ENCODE measurements at places on chromosomes 12 and 14.
A peak's percentile ranks its signal among the peaks of the same experiment; 100 is the strongest.

DNA sequence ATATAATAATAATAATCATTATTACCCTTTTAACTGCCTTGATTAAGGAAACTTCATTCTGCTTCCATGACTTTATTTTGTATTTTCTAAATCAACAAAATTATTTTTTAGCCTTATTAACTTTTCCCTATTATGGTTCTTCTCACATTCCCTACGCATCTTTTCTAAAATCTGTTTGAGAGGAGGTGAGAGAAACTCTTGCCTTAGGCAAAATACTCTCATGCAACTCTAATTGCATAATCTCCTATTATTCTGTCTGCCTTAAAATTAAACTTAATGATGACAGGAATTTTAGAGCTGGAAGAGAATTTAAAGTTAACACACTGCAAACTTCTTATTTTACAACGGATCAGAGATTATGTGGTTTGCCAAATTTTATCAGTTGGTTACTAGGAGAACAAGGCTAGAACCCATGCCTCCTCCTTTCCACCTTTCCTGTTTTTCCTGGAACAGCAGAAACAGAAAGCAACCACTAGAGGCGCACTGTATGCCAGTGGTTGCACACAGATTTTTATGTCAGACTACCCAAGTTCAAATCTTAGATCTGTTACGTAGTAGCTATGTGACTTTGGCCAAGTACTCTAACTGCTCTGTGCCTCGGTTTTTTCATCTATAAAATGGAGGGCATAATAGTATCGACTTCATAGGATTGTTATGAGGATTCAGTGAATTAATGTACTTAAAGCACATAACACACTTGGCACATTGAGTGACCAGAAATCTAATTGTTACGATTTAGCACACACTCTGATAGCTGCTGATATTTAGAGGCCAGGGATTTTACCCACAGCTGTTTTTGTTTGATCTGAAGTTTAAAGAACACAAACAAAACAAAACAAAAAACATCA lies 4.3 kb upstream of the BRMS1L start:
- peak; percentile 8 for DNase-seq

- no peak for DNase-seq
These were observed 13.4 kb upstream of the KLHL42 start for GRCh38 chr12:27766587-27766986.

DNA sequence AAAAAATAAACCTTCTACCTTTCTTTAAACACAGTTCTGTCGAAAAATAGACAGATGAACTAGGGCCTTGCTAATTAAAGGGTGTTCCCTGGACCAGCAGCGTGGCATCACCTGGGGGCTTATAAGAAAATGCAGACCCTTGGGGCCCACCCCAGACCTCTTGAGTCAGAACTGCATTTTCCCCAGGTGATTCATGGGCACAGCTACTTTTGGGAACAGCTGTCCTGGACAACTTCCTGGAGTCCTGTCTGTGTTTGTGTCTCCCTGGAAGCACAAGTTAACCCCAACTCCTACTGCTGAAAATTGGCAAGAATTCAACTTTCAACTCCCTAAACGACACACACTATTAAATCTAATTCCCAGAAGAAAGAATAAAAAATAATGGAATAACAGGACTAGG lies 17.8 kb downstream of the FBLN5 start:
- DNase-seq: no peak

DNA sequence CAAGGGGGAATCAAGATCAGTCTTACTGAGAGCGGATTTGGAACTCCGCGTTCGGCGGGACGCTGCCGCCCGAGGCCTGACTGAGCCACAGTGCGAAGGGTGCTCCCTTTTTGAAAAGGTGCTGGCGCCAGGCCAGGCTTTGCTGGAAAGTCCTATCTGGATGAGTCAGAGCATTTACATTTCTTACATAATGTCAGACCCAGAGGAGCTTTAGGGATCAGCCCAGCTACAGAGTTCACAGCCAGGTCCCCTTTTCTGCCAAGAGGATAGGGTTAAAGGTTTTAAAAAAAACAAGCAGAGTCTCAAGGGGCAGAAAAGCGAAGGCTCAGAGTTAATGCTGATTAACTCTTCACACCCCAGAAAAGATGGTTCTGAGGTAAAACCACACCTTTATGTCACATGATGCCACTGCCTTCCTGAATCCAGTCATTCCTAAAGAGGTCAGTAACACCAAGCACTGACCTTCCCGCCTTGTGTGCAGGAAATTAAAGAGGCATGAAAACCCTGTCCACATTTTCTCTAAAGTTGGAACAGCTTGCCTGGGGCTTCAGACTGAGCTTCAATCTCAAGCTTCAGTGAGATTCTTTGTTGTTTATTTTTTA lies 11.7 kb upstream of the FBXL14 start:
- peak; percentile 79 for DNase-seq

DNA sequence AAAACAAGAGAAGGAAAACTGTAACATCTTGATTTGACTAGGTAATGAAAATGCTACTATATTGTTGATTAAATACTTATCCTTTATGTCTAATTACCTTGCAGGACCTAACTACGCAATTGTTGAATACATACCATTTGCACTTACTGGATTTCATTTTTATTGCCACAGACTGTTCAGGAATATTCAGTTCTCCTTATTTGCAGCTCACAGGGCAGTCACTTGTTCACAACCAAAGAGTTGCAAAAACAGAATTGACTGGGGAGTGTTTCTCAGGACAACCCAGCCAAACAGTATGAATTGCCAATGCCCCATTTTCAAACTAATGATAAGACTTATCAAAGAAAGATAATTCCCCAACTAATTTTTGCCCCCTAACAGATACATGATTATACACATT lies 49.4 kb downstream of the CIT start:
- no peak for DNase-seq

DNA sequence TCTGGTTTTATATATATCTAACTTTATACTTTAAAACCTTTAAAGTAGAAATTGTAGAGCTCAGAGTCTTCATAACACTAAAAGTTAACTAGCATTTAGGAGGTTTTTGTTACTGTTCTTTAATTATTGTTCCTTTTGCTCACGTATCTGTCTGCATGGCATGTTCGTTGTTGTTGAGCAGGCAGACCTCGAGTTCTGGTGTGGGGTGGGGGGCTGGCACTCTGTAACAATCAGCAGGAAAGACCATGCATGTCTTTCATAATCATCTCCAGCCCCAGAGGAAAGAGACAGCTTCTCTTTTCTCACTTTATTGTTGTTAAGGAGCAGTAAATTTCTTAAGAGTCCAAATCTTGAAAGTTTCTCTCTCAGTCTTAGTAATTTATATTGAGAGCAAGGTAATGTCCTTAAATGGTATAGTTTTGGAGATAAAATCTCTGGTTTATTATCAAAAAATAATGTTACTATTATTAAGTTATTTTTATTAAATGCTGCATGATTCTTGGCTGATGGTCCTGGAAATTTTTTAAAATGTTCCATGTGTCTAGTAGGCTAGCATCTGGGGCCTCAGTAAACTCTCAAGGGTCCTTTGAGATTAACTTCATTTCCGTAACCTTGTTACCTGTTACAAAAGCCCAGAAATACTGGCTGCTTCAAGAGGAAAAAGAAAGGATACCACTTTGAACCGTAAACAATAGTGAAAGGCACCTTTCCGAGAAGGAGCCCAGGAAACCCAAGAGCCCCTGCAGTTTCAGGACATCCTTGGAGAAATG lies 30.3 kb downstream of the CKB start:
- no peak for DNase-seq
